ENCODE measurements at places on chromosomes 4 and X.

DNA sequence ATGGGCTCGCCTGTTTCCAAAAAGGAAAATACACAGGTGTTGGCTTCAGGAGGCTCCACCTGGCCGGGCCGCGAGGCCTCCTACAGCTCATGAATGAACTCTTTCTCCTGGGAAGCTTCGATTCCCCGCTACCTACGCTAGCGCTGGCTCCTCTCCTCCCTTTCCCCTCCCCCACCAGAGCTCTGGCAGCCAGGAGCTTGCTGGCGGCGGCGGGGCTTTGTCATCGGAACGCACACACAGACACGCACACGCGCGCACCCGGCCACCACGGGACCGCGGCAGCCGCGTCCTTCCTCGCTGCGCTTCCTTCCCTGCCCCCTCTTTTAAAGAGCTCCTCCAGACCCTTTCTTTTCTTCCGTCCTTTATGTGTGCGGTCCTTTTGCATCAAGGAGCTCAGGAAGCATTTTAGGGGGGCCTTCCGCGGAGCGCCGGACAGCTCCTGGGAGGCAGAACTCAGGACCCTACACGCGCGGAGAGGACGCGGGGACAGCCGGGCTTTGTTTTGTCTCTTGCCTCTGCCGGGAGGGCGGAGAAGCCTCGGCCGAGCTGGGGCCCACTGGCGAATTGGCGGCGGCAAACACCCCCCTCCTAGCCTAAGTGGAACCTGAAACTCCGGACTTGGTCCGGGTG lies 70.2 kb upstream of the BCOR start:
- peak; percentile 82 for DNase-seq

GRCh38 chr4:62522273-62522672 lies 1322.1 kb downstream of the ADGRL3 start:
- DNase-seq = no peak

DNA sequence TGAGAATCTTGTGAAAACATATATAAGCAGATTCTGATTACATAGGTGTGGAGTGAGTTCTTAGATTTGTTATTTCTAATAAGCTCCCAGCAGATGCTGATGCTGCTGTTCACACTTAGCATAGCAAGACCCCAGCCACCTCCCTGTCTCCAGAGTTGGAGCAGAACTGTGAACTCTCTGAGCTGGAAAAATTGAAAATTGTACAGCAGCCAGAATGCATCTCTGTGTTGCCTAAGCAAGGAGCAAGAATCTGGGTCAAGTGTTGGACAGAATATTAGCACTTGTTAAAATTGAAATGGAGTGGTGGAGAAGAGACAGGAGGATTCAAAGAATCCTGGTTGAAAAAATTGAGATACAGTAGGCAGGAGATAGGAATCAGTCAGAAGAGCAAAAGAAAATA lies 146.6 kb upstream of the FAM47C start:
- peak; percentile 20 for DNase-seq

- DNase-seq = no peak
Observed at GRCh38 chr4:154292589-154292988, 199.0 kb downstream of the DCHS2 start.

- no peak for DNase-seq
Observed at GRCh38 chr4:81503586-81503985, 31.9 kb upstream of the RASGEF1B start.

- DNase-seq = no peak
Observed at GRCh38 chrX:49308604-49309269, 5.3 kb downstream of the GAGE10 start.

- DNase-seq = peak; percentile 10
Observed at GRCh38 chr4:18734405-18734804, 712.9 kb upstream of the LCORL start.

DNA sequence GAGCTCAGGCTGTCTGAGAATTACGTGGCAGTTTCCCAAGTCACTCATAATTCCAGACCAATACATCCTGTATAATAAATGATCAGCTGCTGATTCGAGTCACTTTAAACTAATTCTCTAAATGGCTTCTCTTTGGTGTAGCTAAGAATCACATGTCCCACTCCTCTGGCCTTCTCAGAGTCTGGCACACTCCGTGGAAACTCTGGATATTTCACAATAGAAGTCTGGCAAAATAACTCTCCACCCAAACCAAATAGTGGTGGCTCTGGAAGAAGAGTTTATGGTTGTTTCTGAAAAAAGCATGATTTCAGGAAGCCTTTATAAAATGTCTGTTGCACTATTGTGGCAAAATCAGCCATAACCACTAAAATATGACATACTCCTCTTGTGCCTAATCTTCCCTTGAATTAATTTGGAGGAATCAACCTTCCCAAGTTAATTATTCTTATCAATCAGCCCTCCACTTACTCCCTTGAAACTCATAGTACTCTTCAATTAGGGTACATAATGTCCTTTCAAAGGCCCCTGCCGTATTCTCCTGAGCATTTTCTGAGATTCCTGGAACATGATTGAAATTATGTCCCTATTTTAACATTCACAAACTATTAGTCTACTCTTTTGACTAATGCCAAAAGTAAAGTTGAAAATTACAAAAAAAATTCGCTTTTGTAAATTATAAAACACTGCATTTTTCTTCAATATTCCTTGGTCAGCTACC lies 991.6 kb downstream of the FAT4 start:
- DNase-seq = no peak

DNA sequence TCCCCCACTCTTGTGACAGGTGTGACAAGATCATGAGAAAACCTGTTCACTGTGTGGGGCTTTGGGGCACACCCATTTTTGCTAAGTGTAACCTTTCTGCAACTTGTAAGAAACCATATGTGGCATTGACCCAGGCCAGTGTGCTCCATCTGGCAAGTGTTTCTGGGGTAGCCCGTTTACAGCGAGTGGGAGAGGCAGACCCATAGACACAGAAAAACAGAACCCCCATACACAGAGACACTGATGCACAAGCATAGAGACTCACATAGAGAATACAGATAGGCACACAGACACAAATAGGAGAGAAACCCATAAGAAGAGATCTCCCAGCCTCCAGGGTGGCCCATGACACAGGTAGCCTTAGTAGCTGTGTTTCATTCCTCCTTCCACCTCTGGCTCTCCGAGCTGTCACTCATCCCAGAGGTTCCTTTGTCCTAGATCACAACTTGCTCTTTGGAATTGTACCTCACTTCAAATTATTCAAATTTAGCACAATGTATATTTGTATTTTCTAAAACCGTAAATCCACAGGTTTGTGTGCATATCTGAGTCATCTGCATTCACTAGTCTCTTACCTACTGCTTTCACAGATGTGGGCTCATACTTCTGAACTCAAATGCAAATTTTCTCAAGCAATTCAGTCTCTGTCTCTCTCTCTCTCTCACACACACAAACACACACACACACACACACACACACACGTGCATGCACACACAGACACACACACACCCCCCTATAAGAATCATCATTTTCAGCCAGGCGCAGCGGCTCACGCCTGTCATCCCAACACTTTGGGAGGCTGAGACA lies 114.4 kb downstream of the SH3KBP1 start:
- no peak for DNase-seq

DNA sequence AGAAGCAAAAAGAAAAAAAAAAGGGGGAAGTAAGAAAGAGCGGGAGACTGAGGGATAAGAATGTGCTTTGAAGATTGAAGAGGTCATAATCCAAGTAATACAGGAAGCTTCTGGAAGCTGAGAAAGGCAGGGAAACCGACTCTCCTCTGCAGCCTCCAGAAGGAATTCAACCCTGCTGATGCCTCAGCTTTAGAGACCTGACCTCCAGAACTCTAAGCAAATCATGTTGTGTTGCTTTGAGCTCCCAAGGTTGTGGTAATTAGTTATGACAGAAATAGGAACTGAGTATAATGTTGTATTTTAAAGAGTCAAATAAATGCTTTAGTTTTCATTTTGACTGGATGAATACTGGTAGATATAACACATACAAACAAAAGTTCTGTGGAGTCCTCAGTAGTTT lies 48.0 kb upstream of the FAT1 start:
- no peak for DNase-seq

- no peak for DNase-seq
Observed at GRCh38 chr4:8543623-8544022, 36.6 kb upstream of the GPR78 start.

- DNase-seq = peak; percentile 34
Observed at GRCh38 chr4:147586032-147586431, 31.2 kb upstream of the TMEM184C start.

Measured in eye (tissue), 1 donor.